ENCODE measurements at places on chromosomes 2 and 18. TPM values are rescaled to one million over a fixed set of nuclear protein-coding genes. Genes with fewer than 3 reads are reported as not detected.

NPPC gene
- not detected for total RNA-seq

C2orf81 gene
- total RNA-seq = 7.5 TPM

UGT1A10 gene
- total RNA-seq = not detected

SERTAD2 gene
- 34.5 TPM for total RNA-seq

CYTIP gene
- 341 TPM for total RNA-seq

GAREM1 gene
- total RNA-seq = 1.2 TPM

GMCL1 gene
- total RNA-seq = 37.7 TPM

Data from naive thymus-derived CD8-positive, alpha-beta T cell (primary cell).